Stimulated activated CD8-positive, alpha-beta memory T cell treated with anti-CD3 and anti-CD28 coated beads, Interleukin-7, amount 100 ng/mL, for 48 hours (primary cell): ENCODE measurements at places on chromosomes 7 and 10.

- no peak for DNase-seq
Observed at GRCh38 chr10:113517165-113517900, 35.5 kb upstream of the HABP2 start.

GRCh38 chr10:46236941-46237681 is 49.7 kb upstream of the ANTXRL start:
- no peak for DNase-seq

GRCh38 chr7:90238583-90238982 is 6.4 kb upstream of the CFAP69 start:
- DNase-seq: no peak

DNA sequence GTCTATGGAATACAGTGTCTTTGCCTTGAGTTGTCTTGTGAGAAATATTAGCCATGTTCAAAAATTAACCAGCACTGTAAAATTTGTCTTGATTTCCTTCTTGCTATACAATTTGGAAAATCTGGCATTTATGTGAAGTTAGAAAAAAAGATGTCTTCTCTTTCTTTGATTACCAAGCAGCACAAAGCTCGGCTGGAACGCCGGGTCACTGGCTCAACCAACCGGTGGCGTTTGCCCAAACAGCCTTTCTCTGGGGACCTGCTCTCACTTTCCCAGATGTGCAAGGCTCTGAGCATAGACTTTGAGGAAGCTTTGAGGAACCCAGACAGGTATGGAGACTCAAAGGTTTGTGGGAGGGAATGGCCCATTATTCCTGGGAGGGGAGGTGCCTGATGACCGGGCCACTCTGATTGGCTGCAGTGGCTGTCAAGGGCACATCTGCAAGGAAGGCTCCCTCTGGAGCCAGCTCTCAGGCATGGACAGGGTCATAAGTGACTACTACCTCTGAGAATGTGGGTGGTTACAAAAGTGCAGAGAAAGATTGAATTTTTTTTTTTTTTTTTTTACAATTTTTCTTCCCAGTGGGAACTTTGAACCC is 5.6 kb downstream of the BTBD16 start:
- DNase-seq: no peak

DNA sequence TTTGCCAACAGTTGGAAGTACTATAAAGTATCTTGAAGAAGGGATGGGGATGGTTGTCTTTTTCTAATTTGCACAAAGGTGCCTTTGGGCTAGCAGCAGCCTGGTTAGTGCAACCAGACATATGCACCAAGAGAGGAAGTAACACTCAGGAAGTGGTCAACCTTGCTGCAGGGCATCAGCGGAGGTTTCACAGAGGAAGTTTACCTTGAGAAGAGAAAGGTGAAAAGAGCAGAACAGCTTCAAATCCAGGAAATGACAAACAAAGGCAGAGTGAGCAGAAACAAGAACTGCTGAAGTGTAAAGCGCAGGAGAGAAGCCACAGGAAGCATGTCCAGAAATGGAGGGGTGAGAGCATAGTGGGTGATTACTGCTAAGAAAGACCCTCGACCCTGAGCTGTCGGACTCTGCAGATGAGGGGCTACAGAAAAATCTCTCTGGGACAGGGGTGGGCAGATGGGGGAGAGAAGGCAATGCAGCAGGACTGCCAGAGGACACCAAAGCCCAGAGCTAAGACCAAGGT is 66.9 kb downstream of the STK17A start:
- DNase-seq: no peak

- no peak for DNase-seq
Observed at GRCh38 chr10:27687743-27688142, 57.9 kb downstream of the MKX start.

DNA sequence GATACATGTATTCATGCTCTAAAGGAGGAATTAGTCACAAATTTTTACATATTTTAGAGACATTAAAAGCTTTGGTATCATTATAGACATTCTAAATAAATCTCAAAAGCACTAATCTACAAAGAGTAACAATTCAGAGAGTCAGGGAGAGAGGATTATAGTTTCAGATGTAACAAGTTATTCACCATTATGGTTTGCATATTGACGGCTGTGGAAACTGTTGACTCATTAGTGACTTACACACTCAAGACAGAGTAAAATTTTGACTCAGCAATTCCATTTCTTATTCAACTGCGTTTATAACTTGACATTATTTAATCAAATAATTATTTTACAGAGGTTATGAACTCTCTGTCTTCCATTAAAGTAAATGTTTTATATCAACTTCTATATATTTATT is 95.4 kb upstream of the SEMA3C start:
- no peak for DNase-seq

- DNase-seq: no peak
Observed at GRCh38 chr7:1901431-1902210, 231.5 kb downstream of the ELFN1 start.

DNA sequence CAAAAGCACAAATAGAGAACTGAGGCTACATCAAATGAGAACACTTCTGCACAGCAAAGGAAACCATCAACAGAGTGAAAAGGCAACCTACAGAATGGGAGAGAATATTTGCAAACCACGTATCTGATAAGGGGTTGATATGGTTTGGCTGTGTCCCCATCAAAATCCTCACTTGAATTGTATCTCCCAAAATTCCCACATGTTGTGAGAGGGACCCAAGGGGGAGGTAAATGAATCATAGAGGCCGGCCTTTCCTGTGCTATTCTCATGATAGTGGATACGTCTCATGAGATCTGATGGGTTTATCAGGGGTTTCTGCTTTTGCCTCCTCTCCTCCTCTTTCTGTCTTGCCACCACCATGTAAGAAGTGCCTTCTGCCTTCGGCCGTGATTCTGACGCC is 120.6 kb upstream of the FRMD4A start:
- no peak for DNase-seq

DNA sequence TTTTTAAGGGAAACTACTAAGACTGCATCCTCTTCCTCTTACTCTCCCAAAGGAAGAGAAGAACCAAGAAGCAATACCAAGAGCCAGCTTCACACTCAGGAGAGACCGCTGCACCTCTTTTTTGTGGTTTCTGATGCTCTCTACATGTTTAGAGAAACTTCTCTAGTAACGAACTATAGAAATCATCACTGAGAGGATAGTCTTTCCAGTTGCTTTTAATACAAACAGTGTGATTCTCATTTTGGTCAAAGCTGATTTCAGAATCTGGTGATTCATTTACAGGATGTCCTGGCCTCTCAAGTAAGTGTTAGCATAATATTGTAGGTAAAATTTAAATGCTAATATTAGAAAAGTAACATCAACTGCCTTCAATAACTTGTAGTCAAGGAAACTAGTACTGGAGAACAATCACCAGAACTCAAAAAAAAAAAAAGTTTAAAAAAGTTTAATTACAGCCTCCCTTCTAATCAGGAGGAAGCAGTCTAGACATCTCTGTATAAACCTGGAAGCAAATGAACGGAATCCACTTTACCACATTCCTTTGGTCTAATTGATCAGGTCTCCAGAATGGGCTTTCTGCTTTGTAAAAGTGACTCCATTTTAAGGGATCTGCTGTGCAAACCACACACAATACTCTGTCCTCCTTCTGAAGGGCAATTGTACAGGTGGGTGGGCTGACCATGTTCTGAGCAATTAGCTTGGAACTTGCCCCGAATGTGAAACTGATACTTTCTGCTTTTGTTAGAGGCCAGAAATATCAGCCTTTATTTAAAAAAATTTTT is 3.0 kb downstream of the LAMB1 start:
- DNase-seq: no peak
